CD4-positive, alpha-beta T cell (primary cell): ENCODE measurements at places on chromosomes 3 and 15.

- H3K27me3 ChIP-seq = no peaks in the 10 kb centered on the region
- no peak overlapping the region for H3K4me3 ChIP-seq
- no peak overlapping the region for H3K27ac ChIP-seq
These were observed 104.9 kb downstream of the LINGO1 start for GRCh38 chr15:77527831-77528231.

- H3K27ac ChIP-seq = no peak overlapping the region
- H3K4me1 ChIP-seq = no peaks in the 10 kb centered on the region
- no peak overlapping the region for H3K4me3 ChIP-seq
These were observed 36.1 kb upstream of the TMCO5A start for GRCh38 chr15:37898362-37898761.

DNA sequence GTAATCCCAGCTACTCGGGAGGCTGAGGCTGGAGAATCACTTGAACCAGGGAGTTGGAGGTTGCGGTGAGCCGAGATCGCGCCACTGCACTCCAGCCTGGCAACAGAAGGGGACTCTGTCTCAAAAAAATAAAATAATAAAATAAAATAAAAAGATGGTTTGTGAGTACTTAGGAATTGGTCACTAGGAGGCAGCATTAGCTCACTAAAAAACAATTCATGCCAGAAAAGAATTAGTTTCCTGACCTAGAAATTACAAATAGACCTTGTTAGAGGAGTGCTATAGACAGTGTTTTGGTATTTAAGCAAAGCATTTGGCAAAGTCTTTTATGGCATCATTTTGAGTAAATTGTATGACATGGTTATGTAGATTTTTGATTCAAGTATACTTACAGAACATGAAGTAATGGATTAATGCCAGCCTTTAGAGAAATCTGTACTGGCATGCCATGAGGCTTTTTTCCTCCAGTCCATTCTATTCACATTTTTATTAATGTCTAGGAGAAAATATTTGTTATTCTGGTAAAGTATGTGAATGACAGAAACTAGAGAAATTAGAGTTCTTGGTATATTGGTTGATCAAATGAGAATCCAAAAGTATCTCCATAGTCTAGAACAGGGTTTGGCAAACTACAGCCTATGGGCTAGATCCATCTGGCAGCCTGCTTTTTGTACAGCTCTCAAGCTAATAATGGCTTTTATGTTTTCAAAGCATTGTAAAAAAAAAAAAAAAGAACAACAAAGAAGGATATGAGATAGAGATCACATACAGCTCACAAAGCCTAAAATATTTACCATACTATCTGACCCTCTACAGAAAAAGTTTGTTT lies 81.6 kb downstream of the LRRC49 start:
- no peaks in the 10 kb centered on the region for H3K27me3 ChIP-seq
- no peaks in the 10 kb centered on the region for H3K36me3 ChIP-seq
- H3K4me3 ChIP-seq = no peak overlapping the region
- H3K27ac ChIP-seq = no peak overlapping the region
- H3K4me1 ChIP-seq = no peaks in the 10 kb centered on the region
- DNase-seq = no peak

GRCh38 chr3:194880940-194881925 lies 195.6 kb downstream of the FAM43A start:
- no peaks in the 10 kb centered on the region for H3K36me3 ChIP-seq
- no peak overlapping the region for H3K27ac ChIP-seq
- H3K27me3 ChIP-seq = no peaks in the 10 kb centered on the region
- no peak for DNase-seq
- H3K4me3 ChIP-seq = no peak overlapping the region

DNA sequence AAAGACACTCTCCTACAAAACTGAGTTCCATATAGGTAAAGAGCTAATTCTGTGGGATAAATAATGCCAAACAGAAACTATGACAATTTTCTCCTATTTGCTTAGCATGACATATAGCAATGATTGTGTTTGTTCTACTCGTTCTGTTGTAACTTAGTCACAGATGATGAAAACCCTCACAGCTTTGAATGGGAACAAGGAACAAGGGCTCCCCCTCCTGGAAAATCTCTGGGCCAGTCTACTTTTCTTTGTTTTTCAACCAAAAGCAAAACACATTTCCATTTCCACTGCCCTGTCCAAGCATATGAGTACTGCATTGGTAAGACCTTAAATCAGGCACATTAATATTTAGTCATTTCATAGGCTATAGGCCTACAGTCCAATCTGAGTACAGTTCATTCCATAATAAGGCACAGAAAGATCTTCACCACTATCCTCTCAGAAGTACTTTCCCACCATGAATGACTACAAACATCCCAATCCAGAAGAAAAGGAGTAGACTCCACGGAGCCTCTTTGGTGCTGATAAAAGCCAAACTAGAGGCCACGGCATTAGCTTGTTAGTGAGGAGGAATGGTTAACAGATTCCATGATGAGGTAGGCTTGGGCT lies 67.1 kb downstream of the ATP8B4 start:
- H3K27me3 ChIP-seq = no peaks in the 10 kb centered on the region
- no peak for DNase-seq
- H3K27ac ChIP-seq = no peak overlapping the region
- H3K4me1 ChIP-seq = no peaks in the 10 kb centered on the region
- H3K36me3 ChIP-seq = no peaks in the 10 kb centered on the region

GRCh38 chr3:102144063-102144462 lies 290.8 kb upstream of the ZPLD1 start:
- no peak overlapping the region for H3K4me3 ChIP-seq
- DNase-seq = no peak
- H3K27ac ChIP-seq = no peak overlapping the region

DNA sequence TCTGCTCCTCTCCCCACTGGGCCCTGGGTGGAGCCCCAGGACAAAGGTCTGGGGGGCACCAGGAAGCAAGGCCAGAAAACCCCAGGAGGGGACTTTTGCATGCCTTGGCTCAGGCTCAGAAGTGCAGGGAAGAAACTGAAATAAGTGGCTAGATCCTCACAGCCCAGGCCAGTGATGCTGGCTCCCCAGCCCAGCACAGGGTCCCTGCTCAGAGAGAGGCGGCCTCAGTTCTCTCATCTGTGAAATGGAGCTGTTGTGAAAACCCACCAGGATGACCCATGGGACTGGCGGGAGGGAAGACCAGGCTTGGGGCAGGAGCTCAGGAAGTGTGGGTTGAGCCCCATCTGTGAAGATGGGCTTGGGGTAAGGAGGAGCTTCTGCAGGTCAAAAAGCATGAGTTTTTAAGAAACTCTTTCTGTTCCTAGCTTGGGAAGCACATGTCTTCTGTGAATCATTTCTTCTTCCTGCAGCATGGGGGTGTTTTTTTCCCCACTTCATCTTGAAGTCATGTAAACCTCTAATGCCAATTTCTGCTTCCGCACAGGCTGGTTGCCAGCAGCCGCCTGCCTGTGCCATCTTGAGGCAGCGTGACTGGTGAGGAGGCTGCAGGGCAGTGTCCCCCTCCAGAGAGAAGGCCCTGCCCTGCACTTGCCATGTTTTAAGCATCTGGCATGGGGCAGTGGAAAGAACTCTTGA lies 118.6 kb downstream of the SMAD6 start:
- no peak for DNase-seq
- no peaks in the 10 kb centered on the region for H3K27me3 ChIP-seq
- no peak overlapping the region for H3K27ac ChIP-seq
- no peaks in the 10 kb centered on the region for H3K4me1 ChIP-seq
- no peak overlapping the region for H3K4me3 ChIP-seq

GRCh38 chr15:87572381-87572910 lies 684.1 kb downstream of the NTRK3 start:
- H3K4me3 ChIP-seq = no peak overlapping the region
- H3K4me1 ChIP-seq = no peaks in the 10 kb centered on the region
- H3K27ac ChIP-seq = no peak overlapping the region
- DNase-seq = no peak

DNA sequence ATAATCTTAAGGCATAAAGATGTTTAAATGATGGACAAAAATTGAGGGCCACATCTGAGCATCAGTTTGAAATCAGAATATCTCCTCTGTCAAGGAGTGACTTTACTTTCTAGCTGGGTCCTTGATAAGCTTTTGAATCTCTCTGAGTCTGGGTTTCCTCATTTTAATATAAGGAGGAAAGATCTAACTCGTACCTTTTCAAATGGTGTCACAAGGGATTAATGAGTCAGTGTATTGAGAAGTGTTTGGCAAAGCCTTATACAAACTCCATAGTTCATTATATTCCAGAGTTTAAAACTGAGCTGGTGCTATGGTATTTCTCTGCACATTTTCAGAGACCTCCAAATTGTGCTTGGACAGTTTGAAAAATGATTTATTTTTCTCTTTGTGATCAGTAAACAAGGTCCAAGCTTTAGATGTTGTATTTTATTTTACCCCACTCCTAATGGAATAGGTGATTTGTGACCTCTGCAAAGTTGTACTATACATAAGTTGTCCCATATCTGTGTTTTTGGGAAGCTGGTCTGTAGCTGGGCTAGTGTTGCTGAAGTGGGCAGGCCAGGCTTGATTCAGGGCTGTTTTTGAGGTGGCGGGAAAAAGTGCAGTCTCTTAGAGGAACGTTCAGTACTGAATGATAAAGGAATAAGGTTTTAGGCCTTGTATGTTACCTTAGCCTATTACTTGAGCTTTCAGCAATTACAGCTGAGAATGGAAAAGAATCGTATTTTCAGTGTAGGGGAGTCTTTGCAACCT lies 5.6 kb downstream of the FNDC3B start:
- H3K27ac ChIP-seq = no peak overlapping the region
- H3K36me3 ChIP-seq = peaks cover 1% of the 10 kb centered on the region
- H3K4me1 ChIP-seq = peaks cover 17% of the 10 kb centered on the region
- no peak overlapping the region for H3K4me3 ChIP-seq
- no peaks in the 10 kb centered on the region for H3K27me3 ChIP-seq
- DNase-seq = no peak

- no peak overlapping the region for H3K27ac ChIP-seq
- no peaks in the 10 kb centered on the region for H3K36me3 ChIP-seq
- no peak overlapping the region for H3K4me3 ChIP-seq
- H3K27me3 ChIP-seq = peaks cover 44% of the 10 kb centered on the region
- DNase-seq = no peak
These were observed 262.0 kb downstream of the CGGBP1 start for GRCh38 chr3:87796843-87797185.
